GF-D8 (cell line): ENCODE measurements at places on chromosomes 4 and X.

- no peak for DNase-seq
Observed at GRCh38 chr4:1716065-1716945, 4.2 kb upstream of the SLBP start.

DNA sequence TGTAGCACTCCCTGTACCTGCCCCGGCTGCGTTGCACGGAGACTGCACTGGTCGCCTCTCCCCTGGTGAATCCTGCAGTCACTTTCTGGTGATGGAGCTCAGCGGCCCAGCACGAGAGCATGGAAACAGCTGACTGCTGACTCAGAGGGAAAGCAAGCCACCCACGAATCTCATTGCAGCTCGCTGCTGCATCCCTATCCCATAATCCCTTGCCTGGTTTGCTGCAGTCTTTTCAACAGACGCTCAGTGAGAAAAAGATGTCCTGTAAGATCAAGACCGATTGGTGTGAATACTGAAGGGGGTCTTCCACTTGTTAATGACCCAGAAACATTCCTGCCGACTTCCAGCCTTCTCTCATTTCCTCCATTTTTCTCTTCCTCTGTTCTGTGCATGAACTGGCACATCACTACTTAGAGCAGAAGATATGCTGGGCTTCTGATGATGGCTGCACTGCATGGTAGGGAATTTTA, 52.9 kb downstream of the TRIM2 start:
- no peak for DNase-seq

GRCh38 chrX:30635630-30636029, 17.6 kb upstream of the GK start:
- no peak for DNase-seq

GRCh38 chrX:91080822-91081221, 353.8 kb upstream of the PABPC5 start:
- DNase-seq = no peak

GRCh38 chrX:68691921-68692320, 44.5 kb downstream of the STARD8 start:
- no peak for DNase-seq

DNA sequence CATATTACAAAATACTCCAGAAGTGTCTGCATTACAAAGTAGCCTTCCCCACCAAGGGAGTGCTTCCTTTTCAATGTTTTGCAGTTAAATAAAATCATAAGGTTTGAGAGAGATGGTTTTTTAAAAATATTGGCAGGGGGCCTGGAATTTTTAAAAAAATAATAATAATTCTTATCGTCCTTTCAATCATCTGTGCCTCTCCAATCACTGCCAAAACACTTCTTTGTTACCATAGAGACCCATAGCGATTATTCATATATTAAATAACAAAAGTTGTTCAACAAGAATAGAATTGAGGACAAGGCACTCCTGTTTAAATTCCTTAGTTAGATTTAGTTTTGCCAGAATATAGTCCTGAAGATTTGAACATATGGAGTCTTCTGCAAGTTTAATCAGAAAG, 203.1 kb downstream of the FAT4 start:
- DNase-seq = no peak

DNA sequence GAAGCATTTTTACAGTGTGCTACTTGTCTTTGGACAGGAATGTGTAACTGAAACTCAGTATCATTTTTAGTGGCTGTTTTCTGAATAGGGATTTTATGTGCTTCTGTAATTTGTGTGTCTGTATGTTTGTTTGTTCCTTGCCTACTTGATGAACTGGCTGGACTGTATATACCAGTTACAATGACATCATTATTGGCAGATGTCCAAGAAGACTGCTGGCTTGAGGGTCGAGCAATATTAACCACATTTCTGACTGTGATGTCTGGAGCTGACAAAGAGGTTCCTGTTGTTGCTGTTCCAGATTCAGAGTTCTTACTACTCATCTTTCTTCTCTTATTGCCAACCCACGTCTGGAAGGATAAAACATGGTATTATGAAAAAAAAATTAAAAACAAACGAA, 33.0 kb downstream of the HDX start:
- DNase-seq = no peak

DNA sequence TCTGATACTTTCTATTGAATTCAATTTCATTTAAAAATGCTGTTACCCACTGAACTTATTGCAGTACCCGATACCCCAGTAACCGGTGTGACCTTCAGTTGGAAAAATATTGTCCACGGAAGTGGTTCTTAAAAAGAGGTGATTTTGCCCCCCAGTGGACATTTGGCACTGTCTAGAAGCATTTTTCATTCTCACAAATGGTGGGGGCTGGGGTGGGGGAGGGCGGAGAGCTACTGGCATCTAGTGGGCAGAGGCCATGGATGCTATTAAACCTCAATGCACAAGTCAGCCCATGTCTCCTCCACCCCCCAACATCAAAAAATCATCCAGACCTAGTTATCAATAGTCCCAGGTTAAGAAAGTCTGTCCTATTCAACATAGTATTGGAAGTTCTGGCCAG, 19.6 kb upstream of the CHM start:
- DNase-seq = no peak

- no peak for DNase-seq
Observed at GRCh38 chr4:89879215-89879614, 15.4 kb upstream of the MMRN1 start.

- DNase-seq = no peak
Observed at GRCh38 chr4:155011163-155011780, 197.2 kb upstream of the NPY2R start.

GRCh38 chr4:53925050-53925605, 139.3 kb downstream of the CHIC2 start:
- DNase-seq = no peak

DNA sequence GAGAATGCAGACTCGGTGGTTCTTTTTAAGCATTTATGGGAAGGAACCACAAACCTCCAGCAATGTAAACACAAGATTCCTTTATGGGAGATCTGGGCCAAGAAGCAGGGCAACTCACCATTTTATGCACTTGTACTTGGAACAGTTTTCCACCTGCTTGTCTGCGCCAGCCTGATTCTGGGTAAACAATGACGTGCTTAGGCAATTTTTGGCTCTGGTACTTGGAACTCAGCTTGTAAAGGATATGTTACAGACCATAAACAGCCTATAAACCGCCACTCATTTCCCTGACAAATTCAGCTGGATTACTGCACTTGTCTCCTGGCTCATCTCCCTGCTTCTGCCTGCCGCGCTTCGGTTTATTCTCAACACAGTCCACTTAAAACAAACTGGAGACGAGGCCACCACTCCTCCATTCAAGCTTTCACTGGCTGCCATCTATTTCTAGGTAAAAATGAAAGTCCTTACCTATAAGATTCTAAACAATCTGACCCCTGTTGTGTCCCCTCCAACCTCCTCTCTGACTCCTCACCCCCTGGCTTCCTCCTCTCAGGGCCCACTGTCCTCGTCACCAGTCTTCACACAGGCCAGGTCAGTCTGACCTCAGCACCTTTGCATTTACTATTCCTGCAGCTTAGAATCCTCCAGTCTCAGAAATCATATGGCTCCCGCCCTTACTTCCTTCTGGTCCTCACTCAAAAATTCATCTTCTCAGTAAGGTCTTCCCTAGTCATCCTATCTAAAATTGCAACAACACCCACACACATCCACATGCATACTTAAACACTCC, 205.9 kb upstream of the GALNT7 start:
- no peak for DNase-seq

DNA sequence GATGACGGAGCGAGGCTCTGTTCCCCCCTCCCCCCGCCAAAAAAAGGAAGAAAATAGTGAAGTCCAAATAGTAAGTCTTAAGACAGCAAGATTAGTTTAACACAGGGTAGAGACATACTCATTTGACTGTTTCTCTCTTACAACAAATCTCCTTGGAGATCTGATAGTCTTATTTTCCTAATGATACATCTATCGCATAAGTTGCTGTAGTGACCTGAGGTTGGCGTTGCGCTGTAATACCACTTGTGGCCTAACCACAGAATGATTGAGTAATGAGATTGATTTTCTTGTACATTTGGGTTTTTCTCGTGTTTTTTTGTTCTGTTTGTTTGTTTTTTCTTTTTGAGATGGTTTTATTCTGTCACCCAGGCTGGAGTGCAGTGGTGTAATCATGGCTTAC, 27.2 kb downstream of the OCIAD1 start:
- DNase-seq = no peak

DNA sequence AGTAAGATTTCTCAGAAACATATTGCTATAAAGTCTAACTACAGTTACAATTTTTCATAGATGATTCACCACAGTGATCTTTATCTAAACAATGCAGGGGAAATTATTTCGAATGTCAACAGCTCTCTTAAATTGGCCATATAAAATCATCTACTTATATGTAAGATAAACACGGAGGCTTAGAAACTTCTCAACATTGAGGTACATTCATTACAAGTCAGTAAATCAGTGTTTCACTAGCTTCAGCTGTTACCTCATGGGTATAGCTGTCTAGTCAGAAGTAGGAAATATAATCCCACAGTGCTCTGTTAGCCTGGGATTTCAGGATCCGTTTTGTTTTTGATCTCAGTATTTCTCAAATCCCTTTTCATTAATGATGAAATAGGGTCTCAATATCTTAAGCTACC, 43.2 kb downstream of the PCDH7 start:
- no peak for DNase-seq

- no peak for DNase-seq
Observed at GRCh38 chrX:122579526-122579925, 604.6 kb upstream of the GRIA3 start.

- DNase-seq = no peak
Observed at GRCh38 chr4:55498051-55498450, 48.7 kb downstream of the CLOCK start.

DNA sequence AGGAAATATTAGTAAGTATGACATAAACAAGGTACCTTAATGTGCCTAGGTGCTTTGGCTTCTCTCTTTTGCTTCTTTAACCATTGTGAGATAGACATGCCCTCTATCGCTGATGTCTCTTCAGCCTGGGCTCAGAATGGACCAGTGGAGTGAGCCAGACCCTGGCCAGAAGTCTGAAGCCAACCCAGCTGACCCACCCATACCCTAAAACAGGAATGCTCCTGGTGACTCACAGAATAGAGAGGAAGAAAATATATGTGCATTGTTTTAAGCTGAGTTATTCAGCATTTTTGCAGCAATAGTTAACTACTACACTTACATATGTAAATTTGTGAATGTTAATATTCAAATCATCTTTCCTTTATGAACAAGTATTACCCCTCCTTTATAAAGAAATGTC, 167.5 kb upstream of the PCDH10 start:
- DNase-seq = no peak

DNA sequence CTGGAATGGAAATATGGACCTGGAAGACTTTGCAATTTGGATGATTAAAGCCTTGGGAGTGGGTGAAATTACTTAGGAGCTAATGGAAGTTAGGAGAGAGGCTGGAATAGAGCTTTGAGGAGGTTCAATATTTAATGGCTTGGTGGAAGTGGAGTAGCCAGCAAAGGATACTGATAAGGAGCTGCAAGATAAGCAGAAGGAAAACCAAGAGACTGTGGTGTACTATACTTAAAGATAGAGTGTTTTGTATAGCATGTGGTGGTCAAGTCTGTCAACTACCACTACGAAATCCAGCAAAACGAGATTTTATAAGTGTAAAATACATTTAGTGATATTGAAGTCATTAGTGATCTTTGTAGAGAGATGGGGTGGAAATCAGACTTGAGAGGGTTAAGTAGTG, 54.0 kb upstream of the TMLHE start:
- DNase-seq = no peak

DNA sequence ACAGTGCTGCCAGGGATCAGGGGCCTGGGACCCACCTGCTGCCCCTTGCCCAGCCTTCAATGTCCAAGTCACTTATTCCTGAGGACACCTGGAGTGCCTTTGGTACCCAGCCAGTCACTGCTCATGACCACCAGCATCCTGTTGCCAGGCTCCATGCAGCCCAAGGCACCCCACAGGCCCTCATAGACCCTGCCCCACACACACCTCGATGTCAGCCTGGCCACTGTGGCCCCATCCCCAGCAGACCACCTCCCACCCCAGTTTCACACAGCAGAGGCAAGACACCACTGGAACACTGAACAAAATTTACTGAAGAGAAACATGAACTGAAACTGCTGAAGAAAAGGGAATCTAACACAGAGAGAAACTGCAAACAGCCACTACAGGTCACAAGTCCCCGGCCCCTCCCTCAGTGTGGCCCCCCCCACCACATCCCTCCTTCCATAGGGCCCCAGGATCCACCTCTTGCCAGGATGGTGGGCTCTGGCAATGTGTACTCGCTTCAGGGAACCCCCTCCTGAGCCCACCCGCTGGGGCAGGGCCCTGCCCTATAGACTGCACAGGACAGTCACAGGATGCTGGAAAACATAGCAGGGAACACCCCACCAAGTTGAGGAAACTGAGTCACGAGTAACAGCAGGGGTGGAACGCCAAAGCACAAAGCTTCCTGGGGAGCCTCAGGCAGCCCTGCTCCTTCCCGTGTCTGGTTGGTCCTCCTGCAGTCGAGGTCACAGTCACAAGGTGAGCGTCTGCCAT, 5.2 kb downstream of the PNMA5 start:
- no peak for DNase-seq

DNA sequence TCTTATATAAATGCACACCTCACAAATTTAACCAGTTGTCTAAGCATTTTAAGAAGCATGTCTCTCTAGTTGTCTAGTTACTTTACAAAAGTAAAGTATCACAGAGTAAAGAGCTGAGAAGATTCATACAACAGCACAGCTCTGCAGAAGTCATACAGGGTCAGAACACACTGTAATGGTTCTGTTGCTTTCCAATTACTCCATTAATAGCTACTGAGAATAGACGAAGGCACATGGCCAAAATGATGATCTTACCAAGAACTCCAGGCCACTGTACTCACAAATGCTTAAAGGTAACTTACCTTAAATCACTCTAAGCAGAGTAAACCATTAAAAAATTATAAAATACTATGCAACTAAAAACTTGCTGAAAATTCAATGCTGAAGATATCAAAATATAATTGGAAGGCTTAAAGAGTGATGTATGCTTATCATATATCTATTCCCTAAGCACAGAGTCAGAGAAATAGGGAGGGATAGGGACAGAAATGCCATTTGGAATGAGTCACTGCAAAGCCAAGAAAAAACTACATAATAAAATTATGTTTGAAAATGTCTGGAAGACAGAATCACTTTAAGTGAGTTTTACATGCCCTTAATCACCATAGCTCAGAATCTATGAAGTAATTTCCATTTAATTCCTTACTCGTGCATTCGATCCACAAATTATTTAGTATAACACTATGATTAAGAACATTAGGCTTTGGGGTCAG, 71.0 kb downstream of the DDX60L start:
- no peak for DNase-seq

DNA sequence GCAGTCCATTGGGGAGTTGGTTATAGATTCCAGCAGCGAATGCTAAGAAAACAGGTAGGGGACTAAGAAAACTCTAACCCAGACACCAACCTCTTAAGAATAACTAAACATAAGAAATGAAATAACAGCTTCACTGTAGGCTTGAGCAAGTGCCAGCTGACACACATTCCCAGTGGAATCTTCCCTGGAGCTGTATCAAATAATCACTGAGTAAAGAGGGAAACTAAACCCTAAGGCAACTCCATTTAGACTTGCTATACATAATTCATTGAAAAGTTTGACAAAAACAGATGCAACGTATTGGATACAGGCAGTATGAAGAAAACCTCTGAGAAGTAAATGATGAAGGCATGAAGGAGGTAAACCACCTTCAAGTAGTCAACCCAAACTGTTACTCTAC, 293.5 kb downstream of the OPHN1 start:
- no peak for DNase-seq
